ENCODE measurements at places on chromosomes 1 and 21.

DNA sequence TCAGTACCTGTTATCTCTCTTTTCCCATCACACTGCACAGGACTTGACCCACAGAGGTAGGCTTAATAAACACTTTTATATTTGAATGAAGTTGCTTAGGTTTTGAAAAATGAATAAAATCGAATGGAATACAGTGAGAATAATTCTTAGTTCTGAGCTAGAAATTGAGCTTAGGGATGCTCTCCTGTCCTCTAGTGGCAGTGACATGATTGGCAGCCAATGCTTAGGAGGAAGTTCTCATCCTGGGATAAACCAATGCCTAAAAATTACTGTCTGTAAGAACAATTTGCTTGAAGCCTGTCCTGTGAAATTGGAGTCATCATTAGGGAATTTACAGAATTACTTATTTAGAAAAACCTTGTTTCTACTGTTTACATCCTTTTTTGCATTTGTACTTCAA, 21.3 kb upstream of the CYP4X1 start:
- no peak for DNase-seq

DNA sequence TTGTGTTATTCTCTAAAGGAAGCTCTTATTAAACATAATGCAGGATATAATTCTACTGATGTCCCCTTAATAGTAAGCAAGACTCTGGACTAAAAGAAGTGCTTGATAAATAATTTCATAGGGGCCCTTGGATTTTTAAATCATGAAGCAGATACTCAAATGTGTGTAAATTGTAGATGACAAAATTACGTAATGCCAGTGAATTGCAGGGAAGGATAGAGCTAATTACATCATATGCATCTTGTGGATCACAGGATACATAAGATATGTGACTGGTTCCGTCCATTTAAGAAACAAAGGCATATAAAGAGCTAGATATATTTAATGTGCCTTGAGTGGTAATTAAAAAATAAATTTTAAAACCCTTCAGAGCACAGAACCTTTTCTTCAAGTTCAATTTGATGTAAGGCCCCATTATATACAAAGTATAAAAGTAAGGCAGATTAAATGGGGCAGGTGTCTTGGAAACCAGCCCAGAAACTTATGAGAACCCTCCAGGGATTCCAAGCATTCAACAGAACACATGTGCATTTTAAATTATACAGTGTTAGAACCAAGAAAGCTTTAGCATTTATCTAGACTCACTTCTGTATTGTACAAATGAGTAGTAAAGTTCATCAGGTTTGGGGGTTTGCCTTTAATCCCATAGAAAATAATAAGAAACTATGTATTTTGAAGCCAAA, 190.4 kb downstream of the NCAM2 start:
- no peak for DNase-seq

DNA sequence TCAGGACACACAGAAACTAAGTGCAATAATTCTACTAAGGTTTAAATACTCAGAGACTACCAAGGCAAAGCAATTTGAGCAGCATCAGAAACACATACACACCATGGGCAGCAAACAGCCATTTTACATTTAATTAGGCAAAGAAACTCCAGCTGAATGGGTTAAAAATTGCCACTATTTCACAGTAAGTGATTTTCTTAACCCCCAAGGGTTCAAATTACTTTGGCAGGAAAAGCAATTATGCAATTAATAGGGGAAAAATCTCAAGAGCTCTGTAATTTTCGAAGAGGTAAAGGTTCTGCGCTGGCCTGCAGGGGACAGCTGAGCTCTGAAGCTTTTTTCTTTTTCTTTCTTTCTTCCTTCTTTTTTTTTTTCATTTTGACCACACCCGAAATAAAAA, 206.2 kb upstream of the RRP15 start:
- no peak for DNase-seq

GRCh38 chr21:44916965-44917364, 3.7 kb downstream of the ITGB2 start:
- no peak for DNase-seq

DNA sequence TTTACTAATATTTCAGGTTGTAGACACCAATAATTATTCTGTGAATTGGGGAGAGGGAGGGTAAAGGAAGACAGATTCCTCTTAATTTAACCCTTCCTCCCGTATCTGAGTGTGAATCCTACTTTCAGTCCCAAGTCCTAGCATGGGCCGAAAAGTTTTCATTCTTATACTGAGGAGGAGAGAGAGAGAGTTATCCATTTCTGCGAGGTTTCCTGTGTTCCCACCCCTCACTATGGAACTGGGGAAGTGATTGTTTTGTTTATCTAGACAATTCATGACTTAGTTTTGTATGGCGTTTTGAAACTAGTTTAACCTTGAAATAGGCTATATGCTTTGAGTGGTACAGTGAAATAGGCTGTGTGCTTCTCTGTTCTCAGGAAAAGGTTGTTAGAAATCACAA, 134.0 kb upstream of the DPYD start:
- DNase-seq, result no peak

- DNase-seq, result no peak
These were observed 72.8 kb upstream of the KCNJ15 start for GRCh38 chr21:38183961-38184360.

- DNase-seq, result no peak
These were observed 30.5 kb downstream of the HEYL start for GRCh38 chr1:39608921-39609320.

DNA sequence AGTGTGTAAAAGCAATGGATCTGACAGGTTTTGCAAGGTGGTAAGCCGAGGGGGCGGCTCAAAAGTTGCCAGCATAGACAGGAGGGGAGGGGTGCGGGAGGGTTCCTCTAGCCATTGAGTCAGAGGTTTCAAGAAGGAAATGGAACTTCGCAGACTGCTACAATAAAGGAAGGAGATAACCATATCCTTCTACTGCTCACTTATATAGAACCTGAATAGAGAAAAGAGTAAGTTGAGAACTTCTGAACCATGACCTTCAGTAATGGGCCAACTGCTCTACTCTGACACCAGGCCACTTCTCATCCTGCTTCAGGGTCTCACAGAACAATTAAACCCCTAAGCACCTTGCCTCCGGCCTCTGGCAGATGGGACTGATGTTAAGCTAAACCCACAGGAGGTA, 26.3 kb upstream of the BCAR3 start:
- DNase-seq, result peak; percentile 27

GRCh38 chr1:224042557-224043118, 71.3 kb upstream of the FBXO28 start:
- DNase-seq, result no peak

- no peak for DNase-seq
These were observed 41.8 kb downstream of the CAMTA1 start for GRCh38 chr1:6827079-6827478.

- no peak for DNase-seq
These were observed 97.5 kb downstream of the PDE9A start for GRCh38 chr21:42750737-42751530.

- DNase-seq, result no peak
These were observed 33.2 kb downstream of the RCOR3 start for GRCh38 chr1:211292411-211292810.

- no peak for DNase-seq
These were observed 697 bp downstream of the AGO3 start for GRCh38 chr1:35931446-35932157.

GRCh38 chr1:46492871-46493270, 3.2 kb downstream of the DMBX1 start:
- no peak for DNase-seq

DNA sequence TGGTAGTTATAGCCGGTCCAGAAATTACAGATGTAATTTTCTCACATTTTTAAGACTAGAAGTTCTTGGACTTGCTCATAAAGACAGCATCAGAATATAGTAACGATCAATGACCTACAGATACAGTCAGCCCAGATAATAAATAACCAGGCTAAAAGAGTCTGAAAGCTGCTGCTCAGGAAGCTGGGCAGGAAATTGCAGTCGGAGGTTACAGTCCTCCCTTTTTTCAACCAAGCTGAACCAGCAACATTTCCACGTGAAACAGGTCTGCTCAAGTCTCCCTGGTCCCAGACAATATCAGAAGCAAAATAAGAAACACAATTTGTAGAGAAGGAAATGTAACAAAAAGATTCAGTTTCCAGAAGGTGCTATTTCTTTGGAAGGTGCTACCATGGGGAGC, 457.4 kb downstream of the SIPA1L2 start:
- no peak for DNase-seq

GRCh38 chr1:174008979-174009378, 13.2 kb downstream of the RC3H1 start:
- no peak for DNase-seq

DNA sequence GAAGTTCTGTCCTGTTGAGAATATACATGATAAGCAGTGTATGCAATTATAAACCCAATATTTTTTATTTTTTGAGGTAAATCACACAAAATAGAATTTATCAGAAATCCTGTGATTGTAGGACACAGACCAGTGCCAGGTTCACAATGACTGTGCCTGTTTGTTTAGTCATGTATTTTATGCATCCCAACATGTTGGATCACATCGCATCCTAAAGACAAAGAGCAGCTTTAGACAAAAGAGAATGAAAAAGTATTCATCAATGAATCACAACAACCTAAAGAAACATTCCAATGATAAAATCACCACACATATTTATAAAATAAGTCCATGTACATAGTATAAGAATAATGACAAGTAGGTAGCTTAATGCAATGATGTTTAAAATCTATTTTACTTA, 53.2 kb upstream of the LRRC8D start:
- DNase-seq, result no peak

DNA sequence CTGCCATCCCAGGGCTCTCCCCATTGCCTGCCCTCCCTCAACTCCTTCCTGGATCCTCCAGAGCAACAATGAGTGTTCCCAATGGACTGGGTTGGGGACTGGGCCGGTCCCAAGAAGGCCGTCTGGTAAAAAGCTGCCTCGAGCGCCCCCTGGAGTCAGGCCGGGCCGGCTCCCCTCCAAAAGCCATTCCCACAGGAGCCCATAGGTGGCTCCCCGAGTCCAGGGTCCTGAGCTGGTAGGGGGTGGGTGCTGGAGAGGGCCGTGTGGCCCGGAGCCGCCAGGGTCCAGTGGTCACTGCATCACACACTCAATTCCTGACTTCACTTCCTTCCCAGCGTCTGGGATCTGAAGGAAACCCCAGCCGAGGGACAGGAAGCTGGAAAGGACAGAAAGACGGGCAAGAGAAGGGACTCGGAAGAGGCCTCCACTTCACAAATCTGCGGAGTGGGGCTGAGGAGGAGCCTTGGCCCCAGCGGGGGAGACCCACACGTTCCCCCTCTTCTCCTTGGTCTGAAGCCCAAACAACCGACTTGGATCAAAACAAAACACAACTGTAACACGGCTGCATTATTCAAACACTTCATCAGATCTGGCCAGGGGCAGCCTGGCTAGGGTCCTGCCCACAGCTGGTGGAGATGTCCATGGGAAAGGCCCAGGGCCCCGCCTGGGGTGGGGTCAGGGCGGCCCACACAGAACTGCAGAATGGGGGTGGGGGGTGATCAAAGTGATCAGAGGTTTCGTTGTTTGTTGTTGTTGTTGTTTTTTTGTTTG, 10.9 kb upstream of the ALDH4A1 start:
- DNase-seq, result peak; percentile 70

DNA sequence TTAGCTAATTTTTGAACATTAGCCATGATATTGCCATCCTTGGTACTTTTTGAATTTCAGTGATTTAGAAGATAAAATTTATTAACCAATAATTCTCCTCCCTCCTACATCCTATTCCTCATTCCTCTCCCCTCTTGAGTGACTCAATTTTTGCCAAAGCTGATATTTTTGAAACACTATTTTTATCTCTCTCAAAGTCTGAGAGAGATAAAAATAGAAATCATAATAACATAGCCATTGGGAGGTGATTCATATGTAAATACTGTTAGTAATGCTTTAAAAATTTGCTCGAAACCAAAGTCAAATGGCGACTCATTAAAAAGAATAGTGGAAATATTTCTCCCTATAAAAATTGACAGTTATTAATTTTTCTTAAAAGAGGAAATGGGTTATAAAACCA, 97.4 kb downstream of the PATJ start:
- DNase-seq, result no peak

GRCh38 chr1:153150846-153151245, at the start of gene SPRR2G:
Gene SPRR2G, minus strand, starts transcription at chr1:153150890. Its CDS starts 780 bp downstream, at chr1:153150110.
- no peak for DNase-seq

GRCh38 chr1:82934074-82934473, 1064.9 kb downstream of the TTLL7 start:
- DNase-seq, result no peak

DNA sequence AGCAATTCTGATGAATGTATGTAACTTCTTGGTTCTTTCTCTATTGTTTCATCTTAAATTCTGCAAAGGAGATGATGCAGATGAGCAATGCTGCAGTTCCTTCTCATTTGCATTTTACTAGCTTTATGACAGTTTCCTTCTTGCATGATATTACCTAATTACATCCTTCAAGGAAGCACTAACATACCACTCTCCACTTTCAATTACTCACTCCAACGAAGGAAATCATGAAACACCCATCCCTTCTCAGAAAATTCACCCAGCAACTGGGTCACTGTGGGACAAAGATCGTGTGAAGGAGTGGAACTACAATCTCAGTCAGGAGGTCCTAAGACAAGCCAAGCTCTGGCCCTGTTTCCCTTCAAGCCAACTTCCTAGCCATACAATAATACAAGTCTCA, 142.3 kb downstream of the CHD1L start:
- no peak for DNase-seq
